Neural progenitor cell (in vitro differentiated cells): ENCODE measurements at places on chromosomes 11 and 22. TPM values are rescaled to one million over a fixed set of nuclear protein-coding genes. Genes with fewer than 3 reads are reported as not detected.
A peak's percentile ranks its signal among the peaks of the same experiment; 100 is the strongest.

DNA sequence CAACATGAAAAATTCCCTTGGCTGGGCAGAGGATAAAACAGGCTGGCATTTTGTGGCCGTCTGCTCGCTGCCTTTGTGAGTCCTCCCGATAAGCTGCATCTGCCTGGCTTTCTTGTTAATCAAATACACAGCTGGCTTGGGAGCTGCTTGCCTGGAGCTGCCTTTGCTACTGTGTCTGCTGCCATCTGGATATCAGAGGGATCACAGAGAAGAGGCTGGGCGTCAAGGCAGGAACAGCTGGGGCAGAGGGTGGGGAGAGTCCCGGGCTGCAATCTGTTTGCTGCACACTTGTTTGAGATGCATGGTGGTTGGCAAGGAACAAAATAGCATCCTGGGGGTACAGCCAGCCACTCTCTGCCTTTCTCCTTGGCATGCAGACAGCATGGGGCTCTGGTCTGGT is 36.0 kb downstream of the COMMD9 start:
- peak; percentile 61 for DNase-seq
- peak overlapping the region; percentile 19 for H3K27ac ChIP-seq
- peaks cover 5% of the 10 kb centered on the region for H3K36me3 ChIP-seq
- no peak overlapping the region for H3K4me3 ChIP-seq
- no peaks in the 10 kb centered on the region for H3K27me3 ChIP-seq

DNA sequence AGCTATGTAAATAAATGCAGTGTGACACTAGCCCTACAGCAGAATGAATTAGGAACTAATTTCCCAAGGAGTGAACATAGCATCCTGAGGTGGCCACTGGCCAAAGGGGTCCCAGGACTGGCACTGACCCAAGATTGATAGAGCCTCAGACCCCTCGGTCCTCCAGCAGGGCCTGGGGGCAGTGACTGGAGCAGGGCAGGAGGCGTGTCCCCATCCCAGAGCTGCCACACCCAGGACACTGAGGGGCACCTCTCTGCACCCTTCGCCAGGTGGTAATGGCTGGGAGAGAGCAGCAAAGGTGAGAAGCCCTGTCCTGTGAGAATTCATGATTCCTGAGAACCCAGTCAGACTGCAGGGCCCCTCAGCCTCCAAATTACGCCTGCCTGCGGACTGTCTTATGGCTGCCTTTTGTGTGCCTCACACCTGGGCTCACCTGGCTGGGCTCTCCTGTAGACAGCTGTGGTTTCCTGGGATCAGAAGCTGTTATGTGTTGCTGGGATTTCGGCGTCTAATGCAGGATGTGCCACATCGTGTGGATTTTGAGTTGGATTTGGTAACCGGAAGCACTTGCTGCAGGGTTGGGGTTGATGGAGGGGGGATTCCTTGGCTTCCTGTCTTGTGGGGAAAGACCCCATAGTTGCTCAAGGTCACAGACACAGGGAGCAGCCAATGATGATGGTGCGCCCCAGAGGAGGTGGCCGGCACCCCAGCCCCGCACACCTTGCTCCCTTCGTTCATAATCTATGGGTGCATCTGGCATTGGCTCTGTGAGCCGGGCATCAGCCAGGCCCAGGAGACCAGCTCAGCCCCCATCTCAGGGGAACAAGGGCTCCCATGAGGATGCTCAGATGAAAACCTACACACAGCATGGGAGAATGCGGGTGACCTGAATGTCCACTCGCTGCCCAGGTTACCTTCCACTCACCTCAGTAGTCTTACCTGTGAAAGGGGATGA is 582.9 kb downstream of the BRD1 start:
- no peaks in the 10 kb centered on the region for H3K36me3 ChIP-seq
- no peaks in the 10 kb centered on the region for H3K27me3 ChIP-seq
- H3K27ac ChIP-seq = no peak overlapping the region
- H3K4me3 ChIP-seq = no peak overlapping the region

DNA sequence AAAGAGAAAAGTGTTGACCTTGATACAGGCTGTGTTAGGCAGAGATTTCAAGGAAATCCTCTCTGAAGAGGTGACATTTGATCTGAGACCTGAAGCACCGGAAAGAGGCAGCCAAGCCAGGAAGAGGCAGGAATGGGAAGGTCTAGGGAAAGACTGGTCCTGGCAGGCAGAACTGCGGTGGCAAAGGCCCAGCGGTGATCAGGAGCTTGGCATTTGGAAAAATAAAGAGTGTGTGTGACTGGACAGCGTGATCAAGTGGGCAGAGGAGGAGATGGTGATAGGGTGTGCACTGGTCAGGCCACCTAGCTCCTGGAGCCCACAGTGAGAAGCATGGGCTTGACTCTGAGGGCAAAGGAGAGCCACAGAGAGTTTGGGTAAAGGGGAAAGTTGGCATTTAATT is 27.2 kb upstream of the GAB4 start:
- H3K27ac ChIP-seq = no peak overlapping the region
- H3K27me3 ChIP-seq = no peaks in the 10 kb centered on the region
- no peaks in the 10 kb centered on the region for H3K4me1 ChIP-seq
- H3K4me3 ChIP-seq = no peak overlapping the region
- H3K36me3 ChIP-seq = no peaks in the 10 kb centered on the region
- no peak for DNase-seq

- H3K4me3 ChIP-seq = no peak overlapping the region
- peaks cover 57% of the 10 kb centered on the region for H3K27me3 ChIP-seq
- no peak for DNase-seq
- no peak overlapping the region for H3K27ac ChIP-seq
- H3K36me3 ChIP-seq = no peaks in the 10 kb centered on the region
Observed at GRCh38 chr11:131692151-131692550, 321.7 kb downstream of the NTM start.

GRCh38 chr22:24008022-24008283 is 2.7 kb upstream of the GSTT4 start:
- no peak for DNase-seq
- peaks cover 13% of the 10 kb centered on the region for H3K4me1 ChIP-seq
- no peak overlapping the region for H3K27ac ChIP-seq
- H3K27me3 ChIP-seq = no peaks in the 10 kb centered on the region

- H3K27ac ChIP-seq = no peak overlapping the region
- H3K27me3 ChIP-seq = no peaks in the 10 kb centered on the region
- H3K36me3 ChIP-seq = no peaks in the 10 kb centered on the region
- DNase-seq = peak; percentile 8
- peaks cover 36% of the 10 kb centered on the region for H3K4me1 ChIP-seq
Observed at GRCh38 chr11:106461839-106462545, 384.5 kb downstream of the AASDHPPT start.

DNA sequence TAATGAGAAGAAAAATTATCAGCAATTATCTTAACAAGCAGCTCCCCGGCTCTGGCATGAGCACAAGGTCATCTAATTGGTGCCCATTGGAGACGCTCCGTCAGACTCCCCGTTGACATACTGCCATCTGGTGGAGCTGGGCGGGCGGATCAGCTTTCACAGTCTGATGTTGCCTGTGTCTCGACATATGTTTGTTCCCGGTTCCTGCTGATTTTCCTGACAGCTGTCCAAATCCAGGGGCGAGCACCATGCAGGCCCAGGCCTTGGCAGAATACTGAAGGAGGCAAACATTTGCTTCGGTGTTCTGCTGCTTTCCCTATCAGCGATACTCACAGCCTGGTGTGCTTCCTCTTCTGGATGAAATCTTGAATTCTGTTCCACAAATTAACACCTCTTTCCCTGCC is 43.8 kb upstream of the BARX2 start:
- H3K4me3 ChIP-seq = no peak overlapping the region
- peaks cover 4% of the 10 kb centered on the region for H3K4me1 ChIP-seq
- no peak overlapping the region for H3K27ac ChIP-seq
- DNase-seq = peak; percentile 88
- H3K27me3 ChIP-seq = no peaks in the 10 kb centered on the region

GRCh38 chr22:27879923-27880322 is 39.1 kb downstream of the PITPNB start:
- no peaks in the 10 kb centered on the region for H3K27me3 ChIP-seq
- H3K4me1 ChIP-seq = peaks cover 79% of the 10 kb centered on the region
- H3K36me3 ChIP-seq = no peaks in the 10 kb centered on the region
- H3K4me3 ChIP-seq = no peak overlapping the region
- DNase-seq = peak; percentile 69

- H3K36me3 ChIP-seq = no peaks in the 10 kb centered on the region
- H3K27me3 ChIP-seq = no peaks in the 10 kb centered on the region
- H3K27ac ChIP-seq = no peak overlapping the region
- peaks cover 4% of the 10 kb centered on the region for H3K4me1 ChIP-seq
- no peak for DNase-seq
Observed at GRCh38 chr11:21295508-21295907, 626.1 kb downstream of the NELL1 start.

DNA sequence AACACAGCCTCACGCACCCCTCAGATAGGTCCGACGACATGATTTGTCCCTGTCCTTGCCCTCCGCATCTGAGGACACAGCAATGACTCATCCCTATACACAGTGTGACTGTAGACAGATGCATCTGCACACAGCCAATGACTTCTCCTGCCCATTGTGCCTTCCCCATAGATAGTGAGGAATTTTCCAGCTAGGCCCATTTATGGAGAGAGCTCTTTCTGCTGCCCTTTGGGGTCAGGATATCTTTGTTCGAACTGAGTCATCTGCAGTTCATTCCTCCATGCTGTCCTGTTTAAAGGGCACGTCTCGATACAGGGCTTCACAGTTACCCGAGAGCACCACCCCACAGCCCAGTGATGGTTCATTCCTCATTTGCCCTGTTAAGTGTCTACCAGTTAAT is 96.7 kb downstream of the LARGE1 start:
- no peaks in the 10 kb centered on the region for H3K36me3 ChIP-seq
- no peak overlapping the region for H3K27ac ChIP-seq
- H3K4me3 ChIP-seq = no peak overlapping the region
- no peak for DNase-seq
- H3K27me3 ChIP-seq = no peaks in the 10 kb centered on the region

- H3K27me3 ChIP-seq = no peaks in the 10 kb centered on the region
- DNase-seq = peak; percentile 88
- H3K36me3 ChIP-seq = no peaks in the 10 kb centered on the region
- H3K4me1 ChIP-seq = peaks cover 45% of the 10 kb centered on the region
- H3K27ac ChIP-seq = peak overlapping the region; percentile 86
Observed at GRCh38 chr11:44559207-44559939, 6.1 kb upstream of the CD82 start.

DNA sequence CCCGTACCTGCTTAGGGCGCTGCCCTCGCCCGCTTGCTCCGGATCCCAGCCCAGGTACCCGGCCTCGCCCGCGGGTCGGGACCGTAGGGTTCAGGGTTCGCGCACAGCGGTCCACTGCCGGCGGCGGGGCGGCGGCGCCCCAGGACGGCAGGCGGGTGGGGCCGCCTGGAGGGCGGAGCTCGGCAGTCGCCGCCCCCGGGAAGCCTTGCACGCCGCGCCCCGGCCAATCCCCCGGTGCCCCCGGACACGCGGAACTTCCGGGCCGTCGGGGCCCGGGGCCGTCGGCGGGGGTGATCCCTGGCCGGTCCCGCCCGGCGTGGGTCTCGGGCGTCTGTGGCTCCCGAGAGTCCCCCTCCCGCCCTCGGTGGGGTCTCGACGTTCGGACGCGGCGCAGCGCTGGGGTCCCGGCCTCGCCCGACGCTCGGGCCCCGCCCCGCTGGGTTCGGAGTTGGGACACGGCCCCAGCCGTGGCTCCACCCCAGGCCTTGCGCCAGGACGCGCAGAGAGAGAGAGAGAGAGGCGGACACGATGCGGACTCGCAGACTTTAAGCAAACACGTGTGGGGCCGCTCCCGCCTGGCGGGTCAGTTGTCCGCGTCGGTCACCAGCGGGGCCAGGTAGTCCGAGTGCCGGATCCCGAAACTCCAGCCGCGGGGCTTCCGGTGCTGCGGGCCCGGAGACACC is at the start of gene TYMP:
TYMP (minus strand) TSS at position 116 of the 683 bp plus-strand sequence. CDS start 303 bp downstream, outside the sequence.
- peak; percentile 52 for DNase-seq
- H3K27ac ChIP-seq = no peak within 1 kb of the TSS
- H3K4me3 ChIP-seq = peak within 1 kb of the TSS; percentile 66
- peaks cover 82% of the 10 kb centered on the region for H3K27me3 ChIP-seq

- H3K36me3 ChIP-seq = no peaks in the 10 kb centered on the region
- no peak for DNase-seq
- H3K4me3 ChIP-seq = no peak overlapping the region
- H3K27ac ChIP-seq = no peak overlapping the region
- H3K4me1 ChIP-seq = no peaks in the 10 kb centered on the region
Observed at GRCh38 chr11:92198268-92198667, 26.4 kb upstream of the FAT3 start.

- H3K4me3 ChIP-seq = no peak overlapping the region
- H3K27ac ChIP-seq = no peak overlapping the region
- H3K27me3 ChIP-seq = no peaks in the 10 kb centered on the region
- H3K36me3 ChIP-seq = no peaks in the 10 kb centered on the region
Observed at GRCh38 chr22:50074551-50075530, 10.4 kb downstream of the MLC1 start.

- no peak for DNase-seq
- H3K36me3 ChIP-seq = no peaks in the 10 kb centered on the region
- H3K27me3 ChIP-seq = peaks cover 11% of the 10 kb centered on the region
- no peak overlapping the region for H3K4me3 ChIP-seq
Observed at GRCh38 chr11:76232026-76232665, 25.8 kb upstream of the WNT11 start.

DNA sequence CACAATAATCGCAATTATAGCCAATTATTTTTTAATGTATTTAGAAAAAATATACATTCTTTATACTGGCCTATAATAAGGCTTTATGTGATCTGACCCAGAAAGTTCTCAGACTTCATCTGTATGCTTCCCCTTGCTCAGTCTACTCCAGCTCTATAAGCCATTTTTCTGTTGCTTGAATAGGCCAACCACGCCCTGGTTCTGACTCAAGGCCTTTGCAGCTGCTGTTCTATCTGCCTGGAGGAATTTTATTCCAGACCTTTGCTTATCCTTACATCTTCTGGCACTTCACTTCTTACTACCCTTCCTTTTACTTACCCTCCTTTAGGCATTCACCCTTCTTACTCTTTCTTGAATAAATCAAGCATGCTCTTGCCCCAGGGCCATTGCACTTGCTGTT is 54.9 kb upstream of the PDE3B start:
- no peak overlapping the region for H3K4me3 ChIP-seq
- H3K27ac ChIP-seq = no peak overlapping the region
- no peaks in the 10 kb centered on the region for H3K27me3 ChIP-seq
- no peaks in the 10 kb centered on the region for H3K4me1 ChIP-seq
- H3K36me3 ChIP-seq = no peaks in the 10 kb centered on the region
- DNase-seq = no peak

GRCh38 chr11:73532310-73532709 is 65.6 kb downstream of the FAM168A start:
- no peak for DNase-seq
- H3K27ac ChIP-seq = no peak overlapping the region
- H3K27me3 ChIP-seq = no peaks in the 10 kb centered on the region
- no peaks in the 10 kb centered on the region for H3K36me3 ChIP-seq

GRCh38 chr11:114073828-114074381 is 14.4 kb downstream of the ZBTB16 start:
- no peak overlapping the region for H3K27ac ChIP-seq
- DNase-seq = peak; percentile 36
- peaks cover 19% of the 10 kb centered on the region for H3K27me3 ChIP-seq

DNA sequence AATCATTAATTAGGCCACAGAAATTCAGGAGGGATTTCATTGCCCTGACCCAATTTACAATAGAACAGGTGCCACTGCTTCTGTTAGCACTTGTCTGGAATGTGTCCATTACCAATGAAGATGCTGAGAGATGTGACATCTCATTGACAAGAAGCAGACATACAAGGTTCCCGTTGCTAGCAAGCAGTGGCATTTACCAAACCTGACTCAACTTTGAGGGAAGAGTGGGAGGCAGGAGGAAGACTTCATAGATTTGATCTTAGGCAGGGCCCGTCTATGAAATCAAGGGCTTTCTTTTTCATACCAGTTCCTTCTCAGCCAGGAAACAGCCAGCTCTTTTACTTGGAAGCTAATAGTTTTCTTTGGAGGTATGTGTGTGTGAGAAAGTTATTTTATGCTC is 280.2 kb downstream of the NELL1 start:
- no peaks in the 10 kb centered on the region for H3K27me3 ChIP-seq
- H3K36me3 ChIP-seq = no peaks in the 10 kb centered on the region
- H3K4me3 ChIP-seq = no peak overlapping the region
- H3K27ac ChIP-seq = no peak overlapping the region

Gene OR8D1
- total RNA-seq = not detected in 2 replicates

Gene KDM4D
- 4.8 and 6.8 TPM in 2 replicates for total RNA-seq

Gene CASP1
- not detected in 2 replicates for total RNA-seq
